ENCODE measurements at places on chromosomes 7 and 10.

DNA sequence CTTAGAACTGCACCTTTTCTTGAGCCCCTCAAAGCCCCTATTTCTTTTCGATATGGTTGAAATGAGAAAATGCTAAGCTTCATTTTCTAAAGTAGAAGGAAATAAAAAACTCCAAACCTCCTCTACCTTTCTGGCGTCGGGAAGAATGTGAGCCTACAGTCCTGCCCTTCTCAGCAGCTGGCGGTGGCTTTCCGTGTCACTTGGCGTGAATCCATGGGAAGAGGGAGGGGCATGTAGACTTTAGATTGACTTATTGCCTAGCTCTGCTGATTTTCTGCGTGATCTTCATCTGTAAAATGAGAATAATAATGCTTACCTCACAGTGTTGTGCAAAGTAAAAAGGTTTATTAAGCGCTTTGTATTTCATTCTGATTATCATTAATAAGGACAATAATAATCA lies 35.0 kb downstream of the PRR15 start:
- no peak for DNase-seq

DNA sequence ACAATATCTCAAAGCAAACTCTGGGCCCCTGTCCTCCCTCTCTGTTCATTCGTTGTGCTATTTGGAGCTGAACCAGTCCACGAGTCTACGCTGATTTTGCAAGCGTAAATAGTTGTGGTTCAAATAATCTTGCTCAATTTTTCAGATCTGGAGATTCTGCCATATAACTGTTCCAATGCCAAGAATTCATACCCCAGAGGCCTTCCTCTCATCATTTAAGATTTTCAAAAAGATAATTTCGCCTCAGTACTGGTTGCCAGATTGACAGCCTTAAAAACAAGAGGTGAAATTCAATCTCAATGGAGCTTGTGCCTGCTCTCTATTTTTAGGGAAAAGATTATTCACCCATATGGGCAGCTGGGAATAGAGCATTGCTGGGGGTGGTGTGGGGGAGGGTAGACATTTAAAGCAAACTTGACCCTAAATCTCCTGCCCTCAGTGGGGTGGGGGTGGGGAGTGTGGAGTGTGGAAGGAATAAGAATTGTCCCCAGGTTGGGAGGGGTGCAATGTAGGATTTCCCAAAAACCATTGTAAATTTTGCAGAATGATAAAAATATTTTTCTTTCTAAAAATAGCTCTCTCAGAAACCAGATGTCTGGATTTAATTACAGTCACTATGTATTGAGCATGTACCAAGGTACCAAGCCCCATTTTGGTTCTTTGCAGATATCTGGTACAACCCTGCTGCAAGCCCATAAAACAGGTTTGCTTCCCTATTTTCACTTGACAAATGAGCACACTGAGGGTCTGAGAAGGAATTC lies 104.7 kb upstream of the EEPD1 start:
- DNase-seq: no peak

DNA sequence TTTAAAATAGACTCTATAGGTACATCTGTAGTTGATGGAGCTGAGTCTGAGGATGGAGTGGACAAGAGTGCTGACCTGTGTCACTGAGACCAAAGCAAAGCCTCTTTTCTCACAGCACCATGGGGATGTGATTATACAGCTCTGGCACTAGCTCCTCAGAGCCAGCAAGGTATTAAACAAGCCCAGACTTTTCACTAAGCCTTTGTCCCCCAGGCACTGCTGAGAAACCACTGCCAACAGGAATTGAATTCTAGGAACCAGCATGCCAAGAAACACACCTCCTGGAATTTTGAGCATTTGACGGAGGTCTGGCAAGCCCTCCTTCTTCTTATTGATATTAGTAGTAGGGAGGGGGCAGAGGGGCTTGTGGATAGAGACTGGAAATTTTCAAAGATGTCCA lies 147.0 kb downstream of the C1GALT1 start:
- no peak for DNase-seq

DNA sequence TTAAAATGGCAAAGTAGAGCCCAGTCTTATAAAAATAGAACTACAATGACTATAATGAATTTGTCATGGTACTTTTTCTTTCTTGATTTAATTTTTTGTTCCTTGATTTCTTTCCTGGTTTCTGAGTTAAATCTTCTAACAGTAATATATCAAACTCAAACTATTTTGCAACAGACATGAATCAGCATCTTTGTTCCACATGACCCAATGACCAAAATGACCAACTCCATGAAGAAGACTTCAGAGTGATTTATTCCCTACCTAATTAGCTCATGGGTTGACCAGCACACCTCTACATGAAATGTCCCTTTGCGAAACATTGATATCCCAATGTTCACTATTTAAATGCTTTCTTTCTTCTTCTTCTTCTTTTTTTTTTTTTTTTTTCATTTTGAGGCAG lies 30.9 kb downstream of the NMT2 start:
- no peak for DNase-seq

Data from NCI-H510A treated with DMSO at 0.1 percent for 48 hours (cell line).